Foreskin keratinocyte (primary cell): ENCODE measurements at places on chromosomes 13 and 19.
A peak's percentile ranks its signal among the peaks of the same experiment; 100 is the strongest.

DNA sequence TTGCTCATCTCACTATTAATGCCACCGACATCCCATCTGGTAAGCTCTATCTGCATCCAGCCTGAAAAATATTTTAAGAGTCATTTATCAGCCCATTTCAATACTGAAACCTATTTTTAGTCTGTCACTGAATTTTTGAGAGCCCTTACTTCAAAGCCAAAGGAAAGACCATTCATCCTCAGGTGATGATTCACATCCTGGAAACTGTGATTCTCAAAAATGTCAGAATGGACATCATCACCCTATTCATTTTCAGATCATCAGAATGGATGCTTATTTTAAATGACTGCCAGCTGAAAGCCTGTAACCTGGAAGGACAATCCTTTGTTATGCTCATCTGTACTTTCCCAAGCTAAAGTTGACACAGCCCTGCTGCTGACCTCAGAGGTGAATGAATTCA lies 27.0 kb downstream of the TNFSF11 start:
- DNase-seq, result no peak

DNA sequence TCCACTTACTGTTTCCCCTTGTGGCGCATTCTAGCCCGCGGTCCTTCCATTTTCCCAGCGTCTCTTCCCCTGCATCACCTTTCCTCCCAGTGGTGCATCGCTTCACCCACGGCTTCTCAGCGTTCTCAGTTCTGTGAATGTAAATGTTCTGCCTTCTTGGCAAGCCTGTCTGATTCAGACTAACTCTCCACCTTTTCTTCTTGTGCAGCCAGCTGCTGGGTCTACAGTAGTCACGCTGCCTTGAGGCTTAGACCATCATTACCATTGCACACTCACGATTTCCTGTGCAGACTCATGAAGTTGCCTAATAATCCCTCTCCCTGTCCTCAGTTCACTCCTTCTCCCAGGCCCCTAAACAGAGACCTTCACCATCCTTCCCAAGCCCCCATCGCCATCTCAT lies 75.0 kb downstream of the DHRS12 start:
- peak; percentile 61 for DNase-seq

- no peak for DNase-seq
Measured at GRCh38 chr13:110971486-110971885, 56.6 kb upstream of the ANKRD10 start.

DNA sequence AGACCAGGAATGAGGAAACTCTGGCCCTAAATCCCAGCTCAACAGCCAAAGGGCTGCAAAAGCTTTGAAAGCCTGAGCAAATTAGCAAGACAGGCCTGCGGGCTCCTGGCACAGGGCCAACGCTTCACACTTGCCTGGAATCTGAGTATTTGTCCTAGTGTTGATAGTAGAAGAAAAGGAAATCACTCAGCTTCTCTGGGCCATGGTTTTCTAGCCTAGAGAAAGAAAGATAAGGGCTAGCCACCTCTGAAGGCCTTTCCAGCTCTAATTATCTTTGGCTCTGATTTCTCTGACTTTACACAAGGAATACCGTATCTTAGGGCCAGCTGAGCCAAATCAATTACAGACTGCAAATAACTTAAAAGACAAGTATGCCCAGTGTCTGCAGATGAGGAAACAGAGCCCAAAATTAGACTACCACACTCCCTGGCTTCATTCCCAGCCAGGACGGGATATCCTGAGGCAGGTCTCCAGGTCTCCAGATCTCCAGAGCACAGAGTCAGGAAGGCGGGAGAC lies 69.6 kb downstream of the STK24 start:
- DNase-seq, result peak; percentile 61

DNA sequence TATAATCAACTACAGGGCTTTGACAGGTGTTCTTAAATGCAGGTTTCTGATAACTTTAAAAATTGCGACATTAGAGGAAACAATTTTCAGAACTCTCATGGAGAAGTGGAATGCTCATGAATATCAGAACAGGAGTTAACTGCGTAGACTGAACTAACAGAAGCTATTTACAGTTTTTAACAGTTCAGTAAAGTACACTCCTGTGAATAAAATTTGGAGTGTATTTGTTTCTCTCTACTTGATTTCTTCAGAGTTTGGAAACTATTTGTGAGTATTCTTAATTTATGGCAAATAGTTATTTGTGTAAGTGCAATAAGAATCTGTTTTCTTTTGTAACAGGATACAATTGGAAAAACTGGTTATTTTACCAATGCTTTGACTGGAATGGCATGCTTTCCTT lies 114.4 kb downstream of the TNFRSF19 start:
- DNase-seq, result no peak

- no peak for DNase-seq
Measured at GRCh38 chr13:34884366-34884765, 57.7 kb upstream of the NBEA start.

- DNase-seq, result no peak
Measured at GRCh38 chr13:44287958-44288357, 85.7 kb upstream of the SERP2 start.

DNA sequence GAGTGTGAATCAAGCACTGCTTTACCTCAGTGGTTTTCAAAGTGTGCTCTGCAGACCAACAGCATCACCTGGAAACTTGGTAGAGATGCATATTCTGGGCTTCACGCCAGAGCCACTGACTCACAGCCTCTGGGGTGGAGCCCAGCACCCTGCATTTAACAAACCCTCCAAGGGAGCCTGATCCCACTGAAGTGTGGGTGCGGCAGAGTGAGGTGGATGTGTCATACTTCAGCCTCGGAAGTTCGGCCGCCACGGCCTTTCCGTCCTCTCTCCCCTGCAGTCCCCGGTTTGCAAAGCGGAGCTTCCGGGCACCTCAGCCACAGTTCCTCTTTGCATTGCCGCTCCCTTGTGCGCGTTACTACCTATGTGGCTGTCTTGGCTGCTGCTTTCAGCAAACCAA lies 33.3 kb upstream of the MICU2 start:
- peak; percentile 98 for DNase-seq

GRCh38 chr19:39915101-39915847 lies 19.2 kb downstream of the FCGBP start:
- DNase-seq, result no peak

- no peak for DNase-seq
Measured at GRCh38 chr13:109782823-109783431, 3.5 kb downstream of the IRS2 start.

GRCh38 chr13:109100705-109101304 lies 471.4 kb downstream of the MYO16 start:
- peak; percentile 26 for DNase-seq

- no peak for DNase-seq
Measured at GRCh38 chr13:37068962-37069361, 9.5 kb upstream of the SUPT20H start.

DNA sequence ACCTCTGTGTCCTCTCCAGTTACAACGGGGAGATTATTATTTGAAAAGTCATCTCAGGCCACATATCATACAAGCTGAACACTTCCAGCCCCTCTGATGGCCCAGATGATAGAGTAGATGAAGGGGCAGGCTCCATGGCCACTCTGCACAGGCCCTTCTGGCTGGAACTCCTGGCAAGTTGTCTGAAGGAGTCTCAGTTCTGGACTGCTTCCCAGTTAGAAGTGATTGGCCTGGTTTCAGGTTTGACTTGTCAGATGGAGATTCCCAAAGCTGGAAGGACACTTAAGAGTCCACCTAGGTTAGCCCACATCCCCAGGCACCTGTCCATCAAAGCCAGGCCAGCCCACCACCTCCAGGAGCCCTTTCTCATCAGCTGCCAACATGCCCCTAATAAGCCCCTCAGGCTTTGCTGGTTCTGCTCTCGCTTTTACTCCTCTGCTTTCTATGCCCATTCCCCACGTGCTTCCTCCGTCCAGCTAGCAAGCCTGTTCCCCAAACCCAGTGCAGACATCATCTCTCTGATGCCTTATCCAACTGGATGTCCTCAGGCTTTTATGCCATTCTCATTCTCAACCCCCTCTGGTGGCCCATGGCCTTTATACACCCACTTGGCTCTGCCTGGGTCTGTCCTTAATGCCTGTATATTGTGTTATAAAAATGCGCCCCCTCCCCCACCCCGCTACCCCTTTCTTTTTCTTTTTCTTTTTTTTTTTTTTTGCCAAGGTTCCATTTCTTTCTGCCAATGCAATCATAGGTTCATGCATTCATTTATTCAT lies 56.5 kb downstream of the HSPH1 start:
- DNase-seq, result no peak

DNA sequence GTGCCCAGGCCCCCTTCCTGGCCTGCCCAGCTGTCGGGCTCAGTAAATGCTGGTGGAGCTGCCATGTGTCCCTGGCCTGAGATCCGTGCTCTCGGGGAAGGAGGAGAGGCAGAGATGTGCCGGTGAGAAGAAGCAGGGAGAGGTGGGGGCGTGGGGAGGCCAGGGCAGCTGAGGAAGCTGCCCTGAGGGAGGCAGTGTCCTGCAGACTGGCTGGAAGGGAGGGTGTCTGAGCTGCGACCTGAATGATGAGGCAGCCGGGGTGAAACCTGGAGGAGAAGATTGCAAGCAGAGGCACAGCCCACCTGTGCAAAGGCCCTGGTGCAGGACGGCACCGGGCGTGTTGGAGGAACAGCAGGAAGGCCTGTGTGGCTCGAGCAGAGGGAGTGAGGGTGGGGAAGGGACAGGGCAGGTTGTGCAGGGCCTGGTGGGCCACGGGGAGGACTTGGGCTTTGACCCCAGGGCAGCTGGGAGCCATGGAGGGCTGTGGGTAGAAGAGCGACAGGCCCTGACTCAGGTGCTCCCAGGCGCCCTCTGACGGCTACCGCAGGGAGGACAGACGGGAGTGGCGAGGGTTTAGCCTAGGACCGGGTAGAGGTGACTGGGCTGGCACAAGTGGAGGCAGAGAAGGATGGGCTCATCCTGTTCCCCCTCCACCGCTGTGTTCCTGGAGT lies 14.0 kb upstream of the CELF5 start:
- no peak for DNase-seq

- no peak for DNase-seq
Measured at GRCh38 chr13:33537026-33537425, 251.5 kb upstream of the STARD13 start.

- DNase-seq, result no peak
Measured at GRCh38 chr13:45627656-45628055, 12.1 kb upstream of the ERICH6B start.

- DNase-seq, result peak; percentile 96
Measured at GRCh38 chr13:19845758-19846157, 17.7 kb downstream of the ZMYM5 start.

DNA sequence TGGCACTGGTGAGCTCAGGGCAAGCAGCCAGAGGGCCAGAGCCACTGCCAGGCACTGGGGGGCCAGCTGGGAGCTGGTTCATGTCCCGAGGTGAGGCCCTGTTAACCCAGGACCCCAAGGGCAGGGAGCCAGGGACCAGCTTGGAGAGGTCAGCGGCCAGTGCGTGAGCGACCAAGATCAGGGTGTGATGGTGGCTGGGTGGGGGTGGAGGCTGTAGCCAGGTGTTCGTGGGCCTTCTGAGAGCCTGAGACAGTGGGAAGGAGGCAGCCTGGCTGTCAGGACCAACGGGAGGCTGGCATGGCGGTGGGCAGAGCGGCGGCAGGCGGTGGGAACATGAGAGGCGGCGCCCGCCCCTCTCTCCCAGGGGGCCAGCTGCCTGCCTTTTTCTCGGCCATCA lies 8.1 kb upstream of the KPTN start:
- no peak for DNase-seq

GRCh38 chr19:13918726-13919411 lies 12.9 kb downstream of the CC2D1A start:
- DNase-seq, result no peak

GRCh38 chr19:32771596-32771995 lies 52.0 kb downstream of the TDRD12 start:
- no peak for DNase-seq

GRCh38 chr13:50200569-50200968 lies 185.3 kb downstream of the KCNRG start:
- DNase-seq, result no peak

DNA sequence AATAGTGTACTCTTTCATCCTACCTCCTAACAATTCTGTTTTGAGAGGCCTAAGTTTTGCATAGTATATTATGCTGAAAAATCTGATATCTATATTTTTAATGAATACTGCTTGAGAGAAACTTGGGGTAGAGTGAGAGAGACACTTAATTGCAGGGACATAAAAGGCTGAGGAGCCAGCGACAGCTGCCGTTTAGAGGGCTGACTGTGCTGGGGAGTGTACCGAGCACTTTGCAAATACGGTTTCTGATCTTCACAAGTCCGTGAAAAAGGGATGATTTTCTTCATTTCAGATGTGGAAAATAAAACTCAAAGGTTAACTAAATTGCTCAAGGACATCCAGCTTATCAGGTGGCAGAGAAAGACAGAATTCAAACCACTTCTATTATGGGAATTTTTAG lies 97.4 kb downstream of the CAB39L start:
- no peak for DNase-seq

- DNase-seq, result no peak
Measured at GRCh38 chr19:5125797-5126497, 157.0 kb downstream of the KDM4B start.

GRCh38 chr13:36530861-36531590 lies 98.7 kb downstream of the CCNA1 start:
- DNase-seq, result no peak

GRCh38 chr19:29866011-29866410 lies 54.2 kb downstream of the CCNE1 start:
- DNase-seq, result no peak

DNA sequence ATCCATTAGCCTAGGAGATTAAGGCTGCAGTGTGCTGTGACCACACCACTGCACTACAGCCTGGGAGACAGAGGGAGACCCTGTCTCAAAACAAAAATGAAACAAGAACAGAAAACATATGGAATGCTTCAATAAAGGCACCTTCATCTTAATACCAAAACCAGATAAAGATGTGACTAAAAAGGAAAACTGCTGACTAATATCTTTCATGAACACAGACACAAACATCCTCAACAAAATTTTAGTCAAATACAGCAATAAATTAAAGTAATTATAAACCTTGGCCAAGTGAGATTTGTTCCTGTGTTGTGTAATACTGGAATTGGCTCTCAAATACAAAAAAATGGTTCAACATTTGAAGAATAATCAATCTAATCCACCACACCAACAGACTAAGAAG lies 103.5 kb downstream of the PRR20E start:
- DNase-seq, result no peak

- peak; percentile 98 for DNase-seq
Measured at GRCh38 chr19:46133101-46133627, 8.7 kb upstream of the IGFL3 start.

- no peak for DNase-seq
Measured at GRCh38 chr13:27474751-27475268, 24.4 kb upstream of the MTIF3 start.

DNA sequence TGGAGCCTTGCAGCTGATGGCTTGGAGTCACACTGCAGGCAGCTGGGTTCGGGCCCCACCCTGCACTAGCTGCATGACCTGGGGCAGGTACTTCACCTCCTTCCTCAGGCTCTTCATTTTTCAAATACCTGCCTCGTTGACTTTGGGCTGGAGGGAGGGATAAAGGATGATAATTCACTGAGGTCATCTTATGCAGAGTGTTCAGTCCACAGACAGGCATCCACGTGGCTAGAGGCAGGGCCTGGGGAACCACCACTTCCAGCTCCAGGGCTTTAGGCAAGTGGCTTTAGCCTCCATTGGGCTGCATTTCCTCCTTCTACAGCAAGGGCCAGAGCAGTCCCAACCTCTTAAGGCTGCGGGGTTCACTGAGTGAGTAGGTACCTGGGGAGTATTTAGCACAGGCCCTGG lies 84.8 kb downstream of the SIPA1L3 start:
- DNase-seq, result peak; percentile 59
